CD4-positive, alpha-beta T cell treated with Interleukin-15 for 1 hour (primary cell): ENCODE measurements at places on chromosomes 2 and 18.

GRCh38 chr18:9478545-9478944 is 3.2 kb downstream of the RALBP1 start:
- DNase-seq, result no peak

- DNase-seq, result no peak
Observed at GRCh38 chr2:168567836-168568235, 111.8 kb downstream of the CERS6 start.

DNA sequence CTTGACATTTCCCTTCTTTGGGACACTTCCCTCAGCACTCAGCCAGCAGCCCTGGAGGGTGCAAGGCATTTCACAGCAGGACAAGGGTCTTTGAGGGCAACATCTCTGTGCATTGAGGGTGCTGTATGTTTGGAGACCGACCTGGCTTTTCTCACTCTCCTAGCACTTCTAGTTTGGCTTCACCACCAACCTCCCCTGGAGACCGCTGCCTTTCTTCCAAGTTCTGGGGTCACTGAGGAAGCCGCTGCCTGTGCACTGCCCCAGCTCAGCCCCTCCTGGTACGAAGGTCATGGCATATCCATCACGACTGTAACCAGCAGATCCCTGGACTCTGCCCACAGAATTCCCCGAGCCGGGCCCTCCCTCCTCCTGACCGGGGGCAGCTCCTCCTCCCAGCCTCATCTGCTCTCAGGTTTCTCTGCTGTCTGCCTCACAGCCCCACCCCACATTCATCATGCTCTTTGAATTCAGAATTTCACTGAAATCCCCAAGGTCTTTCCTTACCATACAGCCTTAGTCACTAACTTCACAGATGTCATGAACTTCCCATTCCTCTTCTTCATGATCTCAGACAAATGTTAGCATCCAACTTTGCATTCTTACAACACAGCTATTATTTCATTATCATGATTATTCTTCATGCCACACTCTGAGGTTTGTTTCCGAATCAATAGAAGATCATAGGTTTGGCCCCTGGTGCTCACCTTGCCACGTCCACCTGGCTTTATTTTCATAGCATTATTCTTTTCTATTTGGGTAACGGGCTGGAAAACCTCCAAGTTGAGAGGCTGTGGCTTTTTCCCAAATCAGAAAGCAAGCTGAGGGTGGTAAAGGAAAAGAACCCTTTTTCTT is 113.0 kb upstream of the COPS8 start:
- DNase-seq, result no peak

DNA sequence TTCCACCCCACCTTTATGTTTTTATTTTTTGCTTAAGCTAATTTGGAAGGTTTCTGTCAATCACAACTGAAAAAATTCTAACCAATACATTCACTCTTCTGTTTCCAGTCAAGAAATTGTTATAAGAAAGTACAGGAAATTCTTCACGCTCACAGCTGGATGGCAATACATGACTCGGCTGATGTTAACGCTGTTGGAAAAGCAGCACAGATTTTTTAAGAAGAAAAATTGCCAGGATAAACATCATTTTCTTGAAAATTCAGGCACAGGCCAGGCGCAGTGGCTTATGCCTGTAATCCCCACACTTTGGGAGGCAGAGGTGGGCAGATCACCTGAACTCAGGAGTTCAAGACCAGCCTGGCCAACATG is 46.1 kb downstream of the STPG4 start:
- DNase-seq, result no peak
